Suppressor macrophage treated with lipopolysaccharide for 4 hours (primary cell): ENCODE measurements at places on chromosomes 7 and 10.
A peak's percentile ranks its signal among the peaks of the same experiment; 100 is the strongest.

DNA sequence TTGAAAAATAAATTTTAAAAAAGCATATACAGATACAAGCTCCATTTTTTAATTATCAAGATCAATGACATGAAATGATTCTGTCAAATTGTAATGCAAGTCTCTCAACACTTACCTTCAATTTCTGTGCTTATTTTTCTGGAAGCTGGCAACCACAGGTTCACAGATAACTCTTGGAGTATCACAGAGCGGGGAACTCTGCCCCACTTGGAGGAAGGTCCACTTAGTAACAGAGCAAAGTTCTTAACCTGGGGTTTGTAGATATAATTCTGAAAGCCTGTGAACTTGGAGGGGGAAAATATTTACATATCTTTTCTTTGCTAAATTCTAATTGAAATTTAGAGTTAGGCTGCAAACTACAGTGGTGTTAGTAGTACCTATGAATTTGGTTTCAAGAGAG lies 2.3 kb upstream of the MGAM start:
- DNase-seq, result no peak

DNA sequence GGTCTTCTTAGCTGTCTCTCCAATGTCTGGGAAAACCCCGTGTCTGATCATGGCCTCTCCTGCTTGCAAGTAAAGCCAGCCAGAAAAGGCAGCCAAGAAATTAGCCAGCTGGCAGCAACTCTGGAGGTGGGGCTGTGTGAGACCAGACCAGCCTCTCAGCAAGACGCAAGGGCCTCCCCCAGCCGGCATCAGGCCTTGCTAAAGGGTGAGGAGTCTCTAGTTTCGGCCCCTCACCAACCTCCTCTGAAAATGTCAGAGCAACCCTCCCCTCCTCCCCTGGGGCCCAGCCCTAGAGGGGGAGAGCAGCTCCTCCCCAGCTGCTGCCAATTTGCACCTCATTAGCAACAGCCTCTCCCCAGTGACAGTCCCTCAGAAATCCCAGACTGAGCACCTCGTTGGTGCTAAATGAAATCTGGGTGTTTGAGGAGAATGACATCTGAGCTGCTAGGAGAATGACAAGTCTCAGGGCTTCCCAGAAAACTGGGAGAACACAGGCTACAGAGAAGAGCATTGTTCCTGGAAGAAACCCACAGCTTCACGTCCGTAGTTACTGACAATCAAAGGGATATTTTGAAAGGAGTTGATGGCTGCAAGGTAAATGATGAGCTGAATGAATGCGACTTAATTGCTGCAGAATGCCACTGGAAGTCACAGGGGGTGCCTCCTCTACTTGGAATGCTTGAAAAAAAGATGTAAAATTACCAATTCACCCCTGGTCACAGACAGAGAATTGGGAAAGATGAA lies 25.9 kb downstream of the DGKI start:
- no peak for DNase-seq

DNA sequence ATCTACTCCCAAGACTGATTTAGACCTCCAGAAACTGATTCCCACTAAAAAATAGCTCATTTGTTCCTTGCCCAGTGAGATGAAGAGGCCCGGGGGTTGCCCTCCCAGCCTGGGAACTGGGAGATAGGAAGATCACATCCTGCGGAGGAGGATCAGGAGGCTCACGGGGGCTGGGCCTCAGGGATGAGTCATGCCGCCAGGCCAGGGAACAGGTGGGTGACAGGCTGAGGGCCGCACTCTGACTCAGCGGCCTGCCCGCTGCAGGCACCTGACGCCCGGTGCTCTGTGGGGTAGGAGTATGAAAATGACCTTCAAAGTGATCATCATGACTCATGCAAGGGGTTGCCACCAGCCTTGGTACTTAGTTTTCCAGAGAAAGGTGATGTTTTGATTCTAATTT lies 104.5 kb upstream of the ZPBP start:
- no peak for DNase-seq

GRCh38 chr10:118720685-118721538 lies 33.9 kb downstream of the CACUL1 start:
- DNase-seq, result peak; percentile 81

DNA sequence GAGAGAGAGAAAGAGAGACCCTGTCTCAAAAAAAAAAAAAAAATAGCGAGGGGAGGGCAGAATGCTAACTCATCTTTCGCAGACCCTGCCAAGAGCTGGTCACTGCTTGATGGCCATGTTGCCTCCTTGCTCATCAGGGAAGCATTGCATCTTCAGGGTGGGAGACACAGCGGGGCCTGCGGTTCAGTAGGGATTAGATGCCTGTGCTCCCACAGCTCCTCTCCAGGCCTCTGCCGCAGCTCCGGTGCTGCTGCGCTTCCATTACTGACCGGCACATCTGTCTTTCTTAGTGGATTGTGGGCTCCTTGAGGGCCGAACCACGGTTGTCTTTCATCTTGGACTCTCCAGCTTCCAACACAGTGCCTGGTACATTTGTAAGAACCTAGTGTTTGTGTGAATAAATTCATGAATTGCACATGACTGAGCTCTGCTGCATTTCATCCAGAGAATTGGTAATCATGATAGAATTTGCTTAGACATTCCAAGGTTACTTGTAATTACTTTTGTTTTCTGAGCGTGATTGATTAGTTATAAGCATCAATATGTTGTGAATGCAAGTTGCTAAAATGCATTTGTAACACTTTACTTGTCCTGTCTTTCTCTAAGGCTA lies 16.8 kb downstream of the HK1 start:
- no peak for DNase-seq

- DNase-seq, result peak; percentile 50
Observed at GRCh38 chr10:22609719-22610465, 104.5 kb downstream of the PIP4K2A start.

DNA sequence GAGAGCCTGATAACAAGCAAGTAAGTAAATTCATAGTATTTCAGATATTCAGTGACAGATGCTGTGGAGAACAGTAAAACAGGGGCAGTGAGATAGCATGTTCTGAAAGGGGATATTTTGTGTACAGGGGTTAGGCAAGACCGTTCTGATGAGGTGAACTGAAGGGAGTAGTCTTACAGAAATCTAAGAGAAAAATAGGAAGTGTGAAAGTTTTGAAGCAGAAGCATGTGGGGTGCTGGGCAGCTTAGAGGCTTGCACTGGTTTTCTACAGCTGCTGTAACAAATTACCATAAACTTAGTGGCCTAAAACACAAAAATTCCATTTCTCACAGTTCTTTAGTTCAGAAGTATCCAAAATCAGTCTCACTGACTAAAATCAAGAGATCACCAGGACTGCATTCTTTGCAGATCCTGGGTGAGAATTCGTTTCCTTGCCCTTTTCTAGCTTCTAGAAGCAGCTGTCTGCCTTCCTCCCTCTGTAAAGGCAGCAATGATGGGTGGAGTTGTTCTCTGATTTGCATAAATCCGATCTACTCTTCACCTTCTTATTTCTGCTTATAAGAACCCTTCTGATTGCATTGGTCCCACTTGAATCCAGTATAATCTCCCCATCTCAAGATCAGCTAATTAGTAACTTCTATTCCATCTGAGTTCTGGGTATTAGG lies 7.5 kb upstream of the KLF14 start:
- peak; percentile 66 for DNase-seq

DNA sequence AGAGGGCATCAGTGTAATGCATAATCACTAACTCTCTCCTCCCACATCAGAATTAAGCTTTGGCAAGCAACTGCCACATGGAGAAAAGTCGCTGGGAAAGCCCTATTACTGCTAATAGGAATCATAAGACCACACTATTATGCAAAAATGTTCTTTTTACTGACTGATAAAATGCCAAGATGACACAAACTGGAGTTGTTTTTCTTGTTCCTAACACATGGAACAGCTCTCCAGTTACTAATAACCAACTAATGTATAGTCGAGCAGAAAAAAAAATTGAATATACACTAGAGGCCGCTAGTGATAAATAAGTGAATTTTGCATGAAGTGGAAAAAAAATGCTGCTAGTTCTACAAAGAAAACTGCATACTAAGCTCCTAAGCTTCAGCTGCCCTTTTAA lies 165.6 kb downstream of the TPK1 start:
- DNase-seq, result peak; percentile 49

- peak; percentile 13 for DNase-seq
Observed at GRCh38 chr10:129852829-129853561, 111.1 kb downstream of the EBF3 start.

- DNase-seq, result no peak
Observed at GRCh38 chr7:46256870-46257661, 336.0 kb upstream of the IGFBP3 start.

GRCh38 chr7:110442381-110442837 lies 648.5 kb upstream of the LRRN3 start:
- no peak for DNase-seq
